Eye (tissue), 1 donor: ENCODE measurements at places on chromosomes 3 and 15.
A peak's percentile ranks its signal among the peaks of the same experiment; 100 is the strongest.

GRCh38 chr3:88478460-88478859, 328.7 kb downstream of the C3orf38 start:
- DNase-seq: no peak

- no peak for DNase-seq
Observed at GRCh38 chr3:32837789-32838188, 20.0 kb downstream of the TRIM71 start.

- no peak for DNase-seq
Observed at GRCh38 chr3:135023996-135024658, 229.1 kb downstream of the EPHB1 start.

DNA sequence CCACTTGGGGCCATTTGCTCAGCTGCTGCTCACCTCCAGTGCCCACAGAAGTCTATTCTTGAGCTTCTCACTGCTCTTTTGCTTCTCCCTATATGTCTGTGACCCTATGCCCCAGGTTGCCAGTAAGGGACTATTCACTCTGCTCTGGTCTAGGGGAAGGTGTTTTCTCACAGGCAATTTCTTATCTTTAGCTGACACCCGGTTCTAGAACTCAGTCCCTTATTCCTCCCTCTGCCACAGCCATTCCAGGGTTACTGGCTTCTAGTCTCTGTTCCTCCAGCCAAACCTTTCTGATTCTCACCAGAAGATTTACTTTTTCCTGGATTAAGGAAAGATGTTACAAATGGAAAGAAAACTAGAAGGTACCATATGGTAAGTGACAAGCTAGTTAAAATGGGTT, 574.0 kb downstream of the NTRK3 start:
- no peak for DNase-seq

DNA sequence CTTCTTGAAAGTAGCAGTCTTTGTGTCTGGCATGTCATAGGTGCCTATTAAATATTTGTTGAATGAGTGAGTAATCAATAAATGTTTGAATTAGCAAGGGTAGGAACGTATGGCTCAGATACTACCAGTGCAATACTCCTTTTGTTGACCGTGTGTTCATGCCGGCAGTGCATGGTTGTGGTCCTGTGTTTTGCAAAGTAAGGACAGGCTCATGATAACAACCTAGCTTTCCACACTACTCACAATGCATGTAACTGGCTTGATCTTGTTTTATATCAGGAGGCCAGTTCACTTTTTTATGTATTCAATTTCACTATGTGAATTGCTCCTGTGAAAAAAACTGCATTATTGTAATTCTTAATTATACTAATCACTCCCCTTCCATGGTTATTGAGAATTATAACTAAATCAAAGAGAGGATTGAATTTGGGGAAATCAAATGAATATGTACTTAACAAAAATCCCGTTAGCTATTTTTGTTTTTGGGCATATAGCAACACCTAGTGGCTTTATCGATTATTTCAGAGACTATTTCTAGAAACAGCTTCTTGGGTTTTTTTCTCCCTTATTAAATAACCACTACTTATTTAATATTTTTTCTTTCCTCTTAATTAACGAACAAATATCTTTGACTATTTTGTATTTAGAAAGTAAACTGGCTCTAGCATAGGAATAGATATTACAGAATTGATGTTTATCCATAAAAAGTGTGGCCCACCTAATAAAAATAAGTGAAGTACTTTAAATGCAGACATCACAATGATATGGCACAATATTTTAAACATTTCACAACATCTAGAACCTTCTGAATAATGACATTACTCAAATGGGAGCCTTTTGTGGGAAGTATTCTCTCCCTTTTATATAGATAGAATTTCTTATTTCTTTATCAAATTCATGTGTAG, 218.5 kb downstream of the BBX start:
- DNase-seq: peak; percentile 59

- DNase-seq: no peak
Observed at GRCh38 chr15:58282060-58282708, 144.0 kb downstream of the AQP9 start.
